Fibroblast of lung (primary cell): ENCODE measurements at places on chromosomes 6 and 20. TPM values are rescaled to one million over a fixed set of nuclear protein-coding genes. Genes with fewer than 3 reads are reported as not detected.

The GGTLC1 gene
- not detected in 2 replicates for total RNA-seq

DNA sequence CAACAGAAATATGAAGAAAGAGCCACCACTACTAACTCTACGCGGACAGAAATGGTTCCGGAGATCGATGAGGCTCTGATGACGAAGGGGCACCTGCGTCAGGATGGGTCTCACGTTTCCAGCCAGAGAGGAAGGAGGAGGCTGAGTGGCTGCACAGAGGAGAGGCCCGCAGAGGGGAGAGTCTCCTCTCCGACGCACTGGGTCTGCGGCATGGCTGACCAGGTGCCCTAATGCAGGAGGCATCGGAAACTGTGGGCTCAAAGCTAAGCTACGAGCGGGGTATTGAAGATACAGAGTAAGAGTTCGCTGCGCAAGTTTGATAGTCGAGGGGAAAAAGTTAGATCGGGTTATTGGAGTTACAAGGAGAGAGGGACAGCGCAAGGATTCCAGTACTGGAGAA lies 69.9 kb downstream of the TTLL2 start:
- no peak overlapping the region for H3K27ac ChIP-seq
- no peak overlapping the region for H3K4me3 ChIP-seq
- no peaks in the 10 kb centered on the region for H3K27me3 ChIP-seq
- H3K4me1 ChIP-seq, result no peaks in the 10 kb centered on the region
- DNase-seq, result no peak
- H3K36me3 ChIP-seq, result no peaks in the 10 kb centered on the region

The CCN6 gene
- not detected in 2 replicates for total RNA-seq

DNA sequence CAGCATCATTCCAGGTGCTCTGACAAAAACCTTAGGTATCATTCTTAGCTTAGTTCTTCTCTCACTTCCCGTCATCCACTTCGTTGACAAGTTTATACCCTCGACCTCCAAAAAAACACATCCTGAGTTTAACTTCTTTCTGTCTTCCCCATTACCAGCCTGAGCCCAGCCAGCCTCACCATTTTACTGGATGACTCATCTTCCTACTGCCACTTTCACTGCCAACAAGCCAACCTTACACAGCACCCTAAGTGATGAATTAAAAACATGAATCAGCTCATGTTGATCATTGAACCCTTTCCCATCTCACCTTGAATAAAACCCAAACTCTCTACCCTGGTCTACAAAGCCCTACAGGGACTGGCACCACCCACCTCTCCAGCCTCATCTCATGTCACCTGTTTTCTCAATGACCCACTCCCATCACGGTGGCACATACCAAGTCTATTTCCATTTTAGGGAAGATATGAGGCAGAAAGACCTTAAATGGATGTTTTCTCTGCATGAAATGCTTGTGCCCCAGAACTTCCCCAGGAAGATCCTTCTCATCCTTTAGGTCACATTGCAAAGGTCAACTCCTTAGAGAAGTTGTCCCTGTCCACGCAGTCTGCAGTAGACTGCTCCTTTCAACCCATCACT lies 9.9 kb upstream of the UST start:
- H3K36me3 ChIP-seq, result no peaks in the 10 kb centered on the region
- no peak overlapping the region for H3K4me3 ChIP-seq
- no peaks in the 10 kb centered on the region for H3K4me1 ChIP-seq
- DNase-seq, result no peak
- H3K27ac ChIP-seq, result no peak overlapping the region

DNA sequence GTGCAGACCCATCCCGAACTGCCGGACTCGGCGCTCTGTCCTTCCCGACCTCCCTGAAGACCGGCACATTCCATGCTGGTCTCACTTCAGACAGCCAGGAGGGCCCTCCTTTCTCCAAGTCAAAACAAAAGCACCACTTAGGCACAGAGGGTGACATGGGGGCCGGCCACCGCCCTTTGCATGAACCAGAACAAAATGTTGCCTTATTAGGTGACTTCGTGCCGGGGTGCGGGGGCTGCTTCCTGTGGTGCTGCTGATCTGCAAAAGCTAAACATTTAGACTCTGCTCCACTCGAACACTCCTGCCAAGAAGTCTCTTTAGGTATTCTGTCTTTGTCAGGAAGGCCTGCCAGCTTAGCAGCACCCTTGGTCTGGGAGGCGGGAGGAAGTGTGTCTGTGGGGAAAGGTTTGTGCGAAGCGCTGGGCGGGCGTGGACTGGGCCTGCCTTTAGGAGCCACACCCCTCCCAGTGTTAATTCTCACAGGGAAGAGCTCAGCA lies 133.8 kb downstream of the SMOC2 start:
- no peaks in the 10 kb centered on the region for H3K4me1 ChIP-seq
- H3K36me3 ChIP-seq, result no peaks in the 10 kb centered on the region
- no peak overlapping the region for H3K27ac ChIP-seq
- no peak overlapping the region for H3K4me3 ChIP-seq
- no peaks in the 10 kb centered on the region for H3K27me3 ChIP-seq

The ASIP gene
- not detected in 2 replicates for total RNA-seq

DNA sequence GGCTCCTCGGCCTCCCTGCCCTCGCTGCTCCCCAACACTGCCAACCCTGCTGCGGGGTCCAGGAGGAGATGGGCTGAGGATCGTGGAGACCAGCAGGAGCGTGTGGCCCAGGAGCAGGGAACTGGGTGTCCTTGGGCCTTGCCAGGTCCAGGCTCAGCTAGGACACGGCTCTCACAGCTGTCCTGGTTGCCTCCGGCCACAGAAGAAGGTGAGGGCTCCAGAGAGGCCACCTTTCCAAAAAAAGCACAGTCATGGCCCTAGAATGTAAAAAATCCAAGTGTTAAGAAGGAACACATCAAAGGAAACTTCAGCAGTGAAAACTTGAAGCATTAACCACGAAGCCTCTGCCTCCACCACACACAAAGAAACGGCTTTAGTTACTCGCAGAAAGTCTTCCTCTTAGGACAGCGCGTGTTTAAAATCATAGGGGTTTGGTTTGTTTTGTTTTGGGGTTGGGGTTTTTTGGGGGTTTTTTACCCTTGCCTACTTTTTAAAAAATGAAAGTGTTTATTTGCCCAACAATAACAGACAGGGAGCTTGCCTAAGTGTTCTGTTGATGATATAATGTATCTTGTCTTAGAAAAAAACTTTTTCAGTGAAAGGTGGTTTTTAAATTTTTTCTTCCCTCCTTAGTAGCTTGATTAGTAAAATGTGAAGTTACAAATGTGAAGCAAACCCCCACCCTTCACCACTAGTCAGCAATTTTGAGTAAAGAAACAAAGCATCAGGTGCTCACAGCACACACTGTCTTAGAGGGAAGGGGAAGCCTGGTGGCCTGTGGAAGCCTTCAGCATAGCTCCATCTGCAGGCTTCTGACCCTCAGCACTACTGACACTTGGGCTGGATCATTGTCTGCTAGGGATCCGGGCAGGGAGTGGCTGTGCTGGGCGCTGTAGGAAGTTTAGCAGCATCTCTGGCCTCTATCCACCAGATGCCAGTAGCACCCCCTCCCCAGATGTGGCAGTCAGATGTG lies 60.0 kb downstream of the PTPN1 start:
- no peak overlapping the region for H3K4me3 ChIP-seq
- no peaks in the 10 kb centered on the region for H3K27me3 ChIP-seq
- peaks cover 15% of the 10 kb centered on the region for H3K36me3 ChIP-seq
- DNase-seq, result peak; percentile 58
- H3K4me1 ChIP-seq, result peaks cover 11% of the 10 kb centered on the region

GRCh38 chr6:54920628-54921027 lies 74.1 kb downstream of the FAM83B start:
- peak; percentile 54 for DNase-seq
- no peaks in the 10 kb centered on the region for H3K27me3 ChIP-seq
- H3K4me3 ChIP-seq, result no peak overlapping the region
- no peak overlapping the region for H3K27ac ChIP-seq

DNA sequence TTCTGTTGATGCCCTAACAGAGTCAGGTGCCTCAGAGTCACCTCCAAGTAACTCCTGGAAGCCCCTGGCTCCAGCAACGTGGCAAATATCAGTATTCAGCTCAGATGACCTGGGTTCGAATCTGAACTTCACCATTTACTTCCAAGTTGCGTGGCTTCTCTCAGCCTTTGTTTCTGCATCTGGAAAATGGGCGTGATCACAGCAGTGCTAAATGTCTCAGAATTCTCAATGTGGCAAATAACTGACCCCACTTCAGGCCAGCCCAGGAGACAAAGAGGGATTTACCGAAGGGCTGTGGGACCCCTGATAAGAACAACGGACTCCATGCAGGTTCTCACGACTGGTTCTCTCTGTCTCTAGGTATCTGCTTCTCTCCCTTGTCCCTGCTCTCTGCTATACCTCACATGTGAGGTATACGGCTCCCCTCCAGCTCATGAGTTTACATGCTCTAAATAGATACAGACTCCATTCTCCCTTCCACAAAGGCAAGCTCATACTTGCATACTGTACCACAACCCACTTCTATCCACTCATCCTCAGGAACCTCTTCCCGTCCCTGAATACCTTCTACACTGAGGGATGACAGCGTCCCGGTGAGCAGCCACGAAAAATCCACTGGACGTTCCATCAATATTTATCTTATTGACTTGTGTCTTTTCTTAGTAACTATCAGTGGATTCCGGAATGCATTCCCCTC lies 84.1 kb downstream of the SNX5 start:
- no peak for DNase-seq
- no peaks in the 10 kb centered on the region for H3K27me3 ChIP-seq
- no peak overlapping the region for H3K27ac ChIP-seq
- no peak overlapping the region for H3K4me3 ChIP-seq
- no peaks in the 10 kb centered on the region for H3K4me1 ChIP-seq

The IFT52 gene
- total RNA-seq, result 38.8 and 44.2 TPM in 2 replicates

DNA sequence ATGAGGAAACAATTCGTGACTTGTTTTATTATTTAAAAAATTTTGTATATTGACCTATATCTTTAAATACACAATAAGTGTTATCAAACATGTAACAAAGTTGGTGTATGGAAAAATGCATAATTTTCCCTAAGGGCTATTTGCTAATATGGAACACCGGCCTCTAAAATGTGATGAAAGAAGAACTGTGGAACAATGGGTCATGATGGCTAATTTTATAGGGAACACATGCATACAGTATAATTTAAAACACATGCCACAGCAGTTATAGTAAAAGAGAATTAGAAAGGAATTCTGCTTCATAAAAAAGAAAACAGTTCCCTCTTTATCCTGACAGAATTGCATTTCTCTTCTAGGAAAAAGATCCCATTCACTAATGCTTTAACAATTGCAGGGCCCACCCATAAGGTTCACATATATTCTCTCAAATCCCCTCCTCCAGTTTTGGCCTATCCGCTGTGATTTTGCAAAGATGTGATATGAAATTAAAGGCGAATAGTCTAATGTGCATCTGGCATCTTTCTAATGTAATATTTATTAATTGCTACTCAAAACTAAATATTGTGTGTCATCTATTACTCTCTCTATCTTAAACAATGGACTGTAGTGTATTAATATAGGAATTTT lies 628.1 kb upstream of the CITED2 start:
- peak overlapping the region; percentile 30 for H3K27ac ChIP-seq
- H3K36me3 ChIP-seq, result no peaks in the 10 kb centered on the region
- H3K4me1 ChIP-seq, result peaks cover 8% of the 10 kb centered on the region
- no peaks in the 10 kb centered on the region for H3K27me3 ChIP-seq
- no peak overlapping the region for H3K4me3 ChIP-seq

DNA sequence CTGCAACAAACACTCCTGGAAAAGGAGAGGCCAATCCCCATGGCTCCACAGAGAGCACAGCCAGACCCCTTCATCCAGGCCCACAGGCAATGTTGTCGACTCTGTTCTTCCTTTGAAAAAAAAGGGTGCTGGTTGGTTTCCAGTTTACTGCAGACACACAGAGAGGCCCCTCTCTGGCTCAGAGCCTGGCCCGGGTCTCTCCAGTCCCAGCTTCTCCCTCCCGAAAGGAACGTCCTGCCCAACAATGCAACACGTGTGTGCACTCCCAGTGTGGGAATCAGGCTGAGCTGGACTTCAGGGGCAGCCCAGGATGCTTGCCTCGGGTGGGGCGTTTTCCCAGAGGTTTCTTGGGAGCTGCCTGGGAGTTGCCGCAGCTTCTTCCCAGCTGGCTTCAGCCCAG lies 4.5 kb upstream of the NKAIN4 start:
- H3K36me3 ChIP-seq, result no peaks in the 10 kb centered on the region
- no peak overlapping the region for H3K27ac ChIP-seq

GRCh38 chr20:63767886-63768285 lies 28.3 kb downstream of the SLC2A4RG start:
- H3K27ac ChIP-seq, result no peak overlapping the region
- H3K27me3 ChIP-seq, result no peaks in the 10 kb centered on the region
- H3K36me3 ChIP-seq, result no peaks in the 10 kb centered on the region
- no peak for DNase-seq
- H3K4me1 ChIP-seq, result no peaks in the 10 kb centered on the region

The MOCS1 gene
- 16.7 and 21.8 TPM in 2 replicates for total RNA-seq

The RFX6 gene
- not detected in 2 replicates for total RNA-seq

The SLC2A4RG gene
- 18.2 and 30.6 TPM in 2 replicates for total RNA-seq

- no peak overlapping the region for H3K27ac ChIP-seq
- H3K27me3 ChIP-seq, result no peaks in the 10 kb centered on the region
- no peaks in the 10 kb centered on the region for H3K4me1 ChIP-seq
- H3K4me3 ChIP-seq, result no peak overlapping the region
- no peak for DNase-seq
These were observed 193.9 kb downstream of the DLL1 start for GRCh38 chr6:170096803-170097504.

- peak; percentile 17 for DNase-seq
- H3K4me1 ChIP-seq, result no peaks in the 10 kb centered on the region
- no peak overlapping the region for H3K27ac ChIP-seq
- H3K4me3 ChIP-seq, result no peak overlapping the region
- H3K27me3 ChIP-seq, result no peaks in the 10 kb centered on the region
These were observed 394.0 kb downstream of the LAMA2 start for GRCh38 chr6:129276986-129277385.

DNA sequence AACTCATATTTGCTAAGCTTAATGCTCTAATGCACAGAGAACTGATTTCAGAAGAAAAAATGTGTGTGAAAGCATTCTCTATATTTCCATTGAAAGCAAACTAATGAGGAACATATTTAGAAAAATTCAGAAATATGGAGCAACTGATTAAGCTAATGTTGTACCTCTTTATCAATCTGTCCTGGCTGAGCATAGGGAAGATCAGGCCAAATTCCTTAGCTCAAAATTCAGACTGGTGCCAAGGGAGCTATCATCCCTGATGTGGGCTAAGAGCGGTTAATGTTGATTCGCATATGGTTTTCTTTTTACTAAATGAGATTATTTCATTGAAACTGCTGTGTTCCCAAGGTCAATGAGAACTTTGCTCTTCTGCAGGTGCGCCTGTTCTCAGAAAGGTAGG lies 93.9 kb upstream of the HS3ST5 start:
- no peaks in the 10 kb centered on the region for H3K36me3 ChIP-seq
- H3K4me3 ChIP-seq, result no peak overlapping the region
- no peak for DNase-seq
- no peaks in the 10 kb centered on the region for H3K4me1 ChIP-seq

DNA sequence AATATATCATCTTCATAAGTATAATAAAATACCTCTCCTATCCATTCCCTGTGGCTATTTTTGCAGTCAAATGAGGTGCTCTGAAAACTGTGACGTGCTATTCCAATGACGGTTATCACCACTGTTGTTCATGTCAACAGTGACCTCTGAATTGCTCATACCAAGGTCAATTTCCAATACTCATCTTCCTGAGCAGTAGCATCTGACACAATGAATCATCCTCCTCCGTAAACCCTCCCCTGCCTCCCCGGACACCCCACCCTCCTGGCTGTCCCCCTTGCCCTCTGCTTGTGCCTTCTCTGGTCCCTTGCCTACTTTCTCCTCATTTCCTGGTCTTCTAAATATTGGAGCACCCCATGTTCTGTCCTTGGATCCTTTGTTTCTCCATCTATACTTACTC lies 77.7 kb upstream of the SLC22A23 start:
- peaks cover 7% of the 10 kb centered on the region for H3K27me3 ChIP-seq
- no peaks in the 10 kb centered on the region for H3K4me1 ChIP-seq
- H3K27ac ChIP-seq, result no peak overlapping the region
- no peaks in the 10 kb centered on the region for H3K36me3 ChIP-seq
- peak; percentile 14 for DNase-seq

The EYA4 gene
- total RNA-seq, result 23.9 and 38.0 TPM in 2 replicates

- no peaks in the 10 kb centered on the region for H3K27me3 ChIP-seq
- no peak for DNase-seq
- H3K4me3 ChIP-seq, result no peak overlapping the region
These were observed 9.0 kb upstream of the BTN3A1 start for GRCh38 chr6:26392932-26393636.
